ENCODE measurements at places on chromosomes 6 and 20. TPM values are rescaled to one million over a fixed set of nuclear protein-coding genes. Genes with fewer than 3 reads are reported as not detected.

GRCh38 chr20:14451458-14451857, 114.0 kb upstream of the FLRT3 start:
- no peak for DNase-seq

- no peak for DNase-seq
Observed at GRCh38 chr6:143449082-143449713, 1.3 kb downstream of the ADAT2 start.

HLA-DRA gene
- 5.6 TPM for total RNA-seq

DNA sequence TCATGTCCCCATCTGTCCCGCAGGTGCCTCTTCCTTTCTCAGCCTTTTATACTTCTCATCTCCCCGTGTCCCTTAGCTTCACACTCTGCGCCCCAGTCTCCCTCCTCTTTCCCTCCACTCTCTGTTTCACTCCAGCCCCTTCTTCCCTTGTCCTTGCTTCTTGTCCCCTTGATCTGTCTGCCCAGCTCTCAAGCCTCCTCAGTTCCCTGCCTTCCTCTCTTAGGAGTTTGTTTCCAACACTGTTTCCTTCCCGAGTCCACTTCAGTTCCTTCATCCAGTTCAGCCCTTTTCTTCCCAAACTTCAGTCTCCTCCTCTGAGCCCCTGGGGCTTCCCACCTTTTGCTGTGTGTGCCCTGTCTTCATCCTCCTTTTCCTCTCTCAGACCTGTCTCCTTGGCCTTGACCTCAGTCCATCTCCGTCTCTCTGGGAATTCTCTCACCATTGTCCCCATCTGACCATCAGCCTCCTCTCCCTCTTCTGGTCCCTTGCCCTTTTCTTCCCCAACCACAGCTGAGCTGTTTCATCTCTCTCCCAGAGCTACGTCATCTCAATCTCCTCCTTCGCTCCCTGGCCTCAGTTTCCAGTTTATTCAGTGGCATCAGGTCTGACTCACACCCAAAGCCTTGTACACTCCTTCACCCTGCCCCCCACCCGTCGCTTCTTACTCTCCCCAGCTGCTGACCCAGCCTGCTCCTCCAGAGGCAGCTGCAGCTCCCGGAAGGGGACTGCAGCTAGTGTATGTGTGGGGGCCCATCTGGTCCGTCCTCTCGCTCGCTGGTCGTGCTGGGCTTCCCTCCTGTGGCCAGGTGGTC, 2.7 kb upstream of the DDR1 start:
- no peak for DNase-seq

DNA sequence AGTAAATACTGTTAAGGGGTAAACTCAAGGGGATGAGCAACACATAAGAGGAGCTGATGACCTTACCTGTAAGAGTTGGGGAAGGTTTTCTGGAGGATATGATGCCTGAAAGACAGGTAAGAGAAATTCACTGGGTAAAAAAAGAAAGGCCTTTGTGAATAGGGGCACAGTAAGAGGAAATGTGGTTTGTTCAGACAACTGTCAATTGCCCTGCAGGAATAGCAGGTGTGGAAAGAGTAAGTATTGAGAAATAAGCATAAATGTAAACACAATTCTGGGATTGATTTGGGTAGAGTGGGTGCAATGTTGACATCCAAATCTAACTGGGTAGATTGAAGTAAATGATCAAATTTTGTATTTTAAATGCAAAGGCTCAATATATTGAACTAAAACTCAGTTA, 670.0 kb downstream of the DHX35 start:
- no peak for DNase-seq

DNA sequence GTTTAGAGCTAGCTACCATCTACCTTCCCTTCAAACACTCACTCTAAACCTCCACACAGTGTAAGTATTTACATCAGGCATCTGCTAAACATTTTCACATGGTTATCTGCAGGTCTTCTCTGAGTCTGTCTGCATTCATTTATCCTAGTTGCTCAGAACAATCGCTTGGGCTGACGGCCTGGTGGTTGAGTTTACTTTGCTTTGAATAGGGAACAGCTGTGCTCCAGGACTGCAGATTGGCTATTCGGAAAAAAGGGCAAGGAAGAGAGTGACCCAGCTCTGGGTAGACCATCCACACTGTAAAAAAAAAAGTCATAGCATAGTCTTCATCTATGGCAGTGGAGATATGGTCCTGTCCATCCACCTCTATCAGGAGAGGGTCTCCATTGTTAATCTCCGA, 115.3 kb upstream of the ESR1 start:
- DNase-seq: no peak

GRCh38 chr6:161435748-161436070, 161.8 kb upstream of the AGPAT4 start:
- DNase-seq: no peak

DNA sequence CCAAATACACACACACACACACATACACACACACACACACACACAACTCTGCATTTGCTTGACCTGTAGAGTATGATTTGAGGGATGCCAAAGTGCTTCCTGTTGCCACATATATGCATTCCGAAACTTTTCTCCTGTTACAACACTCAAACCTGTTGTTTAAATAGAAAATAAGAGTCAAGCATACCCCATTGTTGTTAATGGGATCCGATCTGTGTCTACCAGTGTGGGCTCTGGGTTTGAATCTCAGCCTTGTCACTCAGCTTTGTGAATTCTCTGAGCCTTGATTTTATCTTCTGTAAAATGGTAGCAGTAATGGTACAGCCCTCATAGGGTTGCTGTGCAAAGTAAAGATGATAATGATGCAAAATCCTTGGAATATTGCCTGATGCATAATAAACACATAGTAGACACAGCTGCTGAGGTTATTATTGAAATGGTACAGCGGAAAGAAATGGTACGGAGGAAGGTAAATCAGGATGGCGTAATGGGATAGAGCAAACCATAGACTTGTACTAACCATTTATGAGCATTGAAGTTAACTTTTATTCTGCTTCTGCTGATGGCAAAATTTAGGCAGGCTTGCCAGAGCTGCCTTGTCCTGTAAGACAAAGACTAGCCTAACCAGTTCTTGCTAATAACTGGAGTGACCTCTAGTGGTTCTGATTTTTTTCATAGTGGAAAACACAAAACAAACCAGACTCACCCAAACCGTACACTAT, 113.5 kb upstream of the PHACTR1 start:
- no peak for DNase-seq

GRCh38 chr6:154379585-154379984, 23.0 kb upstream of the IPCEF1 start:
- DNase-seq: no peak

ANKRD66 gene
- not detected for total RNA-seq

HLA-DRB5 gene
- total RNA-seq: 0.48 TPM

MYLK2 gene
- total RNA-seq: 0.43 TPM

DNA sequence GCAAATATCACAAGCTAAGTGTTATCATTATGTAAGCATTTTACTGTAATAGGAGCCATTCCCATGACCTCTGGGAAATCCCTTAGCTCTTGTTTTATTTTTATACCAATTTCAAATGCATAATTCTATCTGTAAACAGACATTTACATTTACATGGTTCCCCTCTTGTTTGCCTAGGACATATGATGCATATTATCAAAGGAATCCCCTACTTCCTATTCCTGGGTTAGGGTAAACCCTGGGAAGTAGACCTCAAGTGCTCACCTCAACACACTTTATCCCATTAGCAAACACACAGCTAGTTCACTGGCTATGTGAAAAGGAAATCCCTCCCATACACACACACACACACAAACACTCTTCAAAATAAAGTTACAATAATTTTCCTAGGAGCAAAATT, 27.1 kb downstream of the PDE10A start:
- DNase-seq: no peak

DNA sequence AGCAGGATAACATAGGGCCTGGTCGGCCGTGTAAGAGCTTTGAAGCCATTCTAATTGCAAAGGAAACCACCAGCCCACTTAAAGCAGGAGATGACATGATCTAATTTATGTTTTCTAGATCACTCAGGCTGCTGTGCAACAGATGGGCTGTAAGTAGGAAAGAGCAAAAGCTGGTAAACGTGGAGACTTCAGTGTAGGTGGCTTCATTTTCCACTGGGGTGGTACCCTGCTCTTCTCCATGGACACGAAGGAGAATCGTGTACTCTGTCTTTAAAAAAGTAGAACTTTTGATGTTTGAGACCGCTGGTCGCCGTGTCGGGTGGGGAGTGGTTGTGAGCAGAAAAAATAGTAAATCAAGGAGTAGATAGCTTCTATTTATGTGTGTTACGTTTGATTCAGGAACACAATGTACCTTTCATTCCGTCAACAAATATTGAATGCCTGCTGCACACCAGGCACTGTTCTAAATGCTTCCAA, 6.4 kb downstream of the CASS4 start:
- peak; percentile 45 for DNase-seq

- DNase-seq: no peak
Observed at GRCh38 chr20:21575167-21575566, 61.3 kb upstream of the NKX2-2 start.

- DNase-seq: no peak
Observed at GRCh38 chr6:3405679-3406078, 51.2 kb downstream of the SLC22A23 start.

ZBTB2 gene
- 15.6 TPM for total RNA-seq

PFDN6 gene
- 78.5 TPM for total RNA-seq

IGF2R gene
- 73.5 TPM for total RNA-seq

- peak; percentile 38 for DNase-seq
Observed at GRCh38 chr6:156699017-156699421, 78.2 kb upstream of the ARID1B start.

SLC26A8 gene
- total RNA-seq: not detected

DNA sequence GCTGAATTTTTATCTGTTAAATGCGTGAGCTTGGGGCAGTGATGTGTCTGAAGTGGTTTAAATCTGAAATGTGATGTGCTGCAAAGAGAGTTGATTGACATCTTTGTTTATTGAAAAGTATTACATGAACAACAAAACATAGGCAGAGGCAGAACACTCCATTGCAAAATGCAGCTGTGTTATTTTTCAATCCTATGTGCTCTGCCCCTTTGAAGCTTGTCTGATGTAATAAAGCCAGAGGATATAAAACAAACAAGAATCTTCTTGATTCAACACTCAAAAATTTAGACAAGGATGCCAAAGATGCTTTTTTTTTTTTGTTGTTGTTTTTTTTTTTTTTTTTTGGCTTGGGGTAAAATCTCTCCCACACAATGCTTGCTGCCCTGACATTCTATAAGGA, 482.4 kb upstream of the MMS22L start:
- no peak for DNase-seq

DNA sequence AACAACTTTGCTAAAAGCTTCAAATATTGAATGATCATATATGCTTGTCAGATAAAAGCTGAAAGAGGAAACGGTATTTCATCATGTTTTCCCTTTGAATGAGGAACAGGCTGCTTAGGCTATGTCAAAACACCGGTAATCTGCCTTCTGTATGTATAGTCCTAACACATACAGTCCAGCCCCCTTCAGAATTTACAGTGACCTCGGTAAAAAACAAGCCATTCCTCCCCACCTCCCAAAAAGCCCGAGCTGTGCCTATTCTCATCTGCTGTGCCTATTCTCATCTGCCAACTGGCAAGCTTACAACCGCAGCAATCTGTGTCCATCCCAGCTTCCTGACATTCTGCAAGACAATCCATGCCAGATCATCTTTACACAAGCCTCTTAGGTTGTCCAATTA, 26.8 kb upstream of the UBE2J1 start:
- DNase-seq: no peak

LTA gene
- total RNA-seq: 696 TPM

TDRD6 gene
- not detected for total RNA-seq

VGLL2 gene
- total RNA-seq: not detected

DNA sequence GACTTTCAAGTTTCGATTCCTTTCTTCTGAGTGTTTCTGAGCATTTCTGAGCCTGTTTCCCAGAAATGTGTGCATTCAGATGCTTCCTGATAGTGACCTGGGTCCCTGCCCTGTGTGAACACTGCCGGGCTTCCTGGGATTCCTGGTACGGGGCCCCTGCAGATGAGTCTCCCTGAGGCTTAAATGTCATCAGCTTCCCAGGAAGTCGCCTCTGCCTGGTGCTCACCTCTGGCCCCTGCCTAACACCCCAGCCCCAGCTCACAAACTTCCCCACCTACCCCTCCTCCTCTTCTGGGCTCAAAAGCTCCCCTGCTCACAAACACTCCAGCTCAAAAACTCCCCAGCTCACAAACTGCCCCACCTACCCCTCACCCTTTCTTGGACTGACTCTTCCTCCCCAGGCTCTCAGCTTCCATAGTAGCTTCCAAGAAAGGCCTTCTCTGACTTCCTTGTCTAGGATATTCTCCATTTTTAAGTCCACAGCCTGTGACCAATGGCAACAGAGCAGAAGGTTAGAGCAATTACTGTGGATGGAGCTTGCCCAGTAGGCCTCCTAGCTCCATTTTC, 42.0 kb downstream of the TGM2 start:
- DNase-seq: peak; percentile 11

DNA sequence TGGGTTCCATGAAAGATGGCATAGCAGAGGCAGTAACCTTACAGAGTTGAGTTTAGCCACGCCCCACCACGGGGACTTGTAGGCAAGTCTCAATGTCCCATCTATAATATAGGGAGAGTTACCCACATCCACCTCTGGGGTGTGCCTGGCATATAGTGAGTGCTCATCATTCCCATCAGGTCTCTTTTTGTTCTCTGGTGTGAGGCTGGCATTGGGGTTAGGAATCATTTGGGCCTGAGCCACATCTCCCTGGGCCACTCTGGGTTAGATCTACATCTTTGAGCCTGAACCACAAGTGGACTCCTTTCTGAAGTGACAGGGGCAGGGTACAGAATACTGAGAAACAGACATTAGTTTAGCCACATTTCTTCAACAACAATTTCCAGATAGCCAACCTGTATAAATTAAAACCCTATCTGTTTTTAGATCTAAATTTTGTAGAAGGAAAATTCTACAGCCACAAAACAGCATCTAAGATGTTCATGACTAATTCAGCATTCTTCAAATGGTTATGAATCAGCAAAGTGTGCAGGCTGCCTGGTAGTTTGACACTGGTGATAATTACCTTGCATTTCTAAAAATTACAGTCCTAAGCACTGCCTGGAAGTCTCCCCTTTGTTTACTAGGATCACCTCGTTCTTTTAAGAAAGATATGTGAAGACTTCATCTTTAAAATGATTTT, 20.1 kb downstream of the RNF24 start:
- DNase-seq: peak; percentile 50

GRCh38 chr20:11158589-11158988, 484.8 kb upstream of the JAG1 start:
- no peak for DNase-seq

DNA sequence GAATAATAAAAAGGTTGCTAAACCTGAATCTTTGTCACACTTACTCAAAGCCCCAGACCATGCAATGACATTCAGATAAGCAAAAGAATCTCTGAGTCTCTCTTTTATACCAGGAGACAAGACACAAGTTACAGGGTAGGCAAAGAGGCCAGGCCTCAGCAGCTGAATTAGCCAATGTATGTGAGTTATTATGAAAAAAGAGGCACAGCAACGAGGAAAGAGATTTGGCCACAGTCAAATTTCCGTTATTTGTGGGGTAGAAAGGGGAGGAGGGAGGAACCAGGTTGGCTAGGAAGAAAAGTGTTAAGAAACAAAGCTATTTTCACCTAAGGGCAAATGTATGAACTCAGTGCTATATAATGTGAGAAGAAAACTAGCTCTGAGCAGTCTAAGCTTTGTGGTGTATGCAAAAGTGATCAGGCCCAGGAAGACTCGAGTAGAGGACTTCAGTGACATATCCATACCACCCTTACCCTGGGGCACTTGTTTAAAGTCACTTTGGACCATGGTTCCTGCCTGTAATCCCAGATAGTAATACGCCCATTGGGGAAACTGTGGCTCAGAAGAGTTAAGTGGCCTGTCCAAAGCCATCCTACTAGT, 19.1 kb downstream of the IPCEF1 start:
- no peak for DNase-seq

All from activated CD4-positive, alpha-beta memory T cell treated with anti-CD3 and anti-CD28 coated beads for 36 hours (primary cell).